ENCODE measurements at places on chromosomes 7 and 10. TPM values are rescaled to one million over a fixed set of nuclear protein-coding genes. Genes with fewer than 3 reads are reported as not detected.

The INSYN2A gene
- 0.15 TPM for total RNA-seq

The KCNMA1 gene
- 4.5 TPM for total RNA-seq

The LEP gene
- total RNA-seq, result 1.3 TPM

The NACAD gene
- total RNA-seq, result 3.7 TPM

The TMEM139 gene
- 12.2 TPM for total RNA-seq

The SLC26A4 gene
- 5.1 TPM for total RNA-seq

The RBM48 gene
- total RNA-seq, result 9.0 TPM

The PTPRZ1 gene
- total RNA-seq, result 4.0 TPM

The ABLIM1 gene
- 135 TPM for total RNA-seq

The SCART1 gene
- 4.8 TPM for total RNA-seq

DNA sequence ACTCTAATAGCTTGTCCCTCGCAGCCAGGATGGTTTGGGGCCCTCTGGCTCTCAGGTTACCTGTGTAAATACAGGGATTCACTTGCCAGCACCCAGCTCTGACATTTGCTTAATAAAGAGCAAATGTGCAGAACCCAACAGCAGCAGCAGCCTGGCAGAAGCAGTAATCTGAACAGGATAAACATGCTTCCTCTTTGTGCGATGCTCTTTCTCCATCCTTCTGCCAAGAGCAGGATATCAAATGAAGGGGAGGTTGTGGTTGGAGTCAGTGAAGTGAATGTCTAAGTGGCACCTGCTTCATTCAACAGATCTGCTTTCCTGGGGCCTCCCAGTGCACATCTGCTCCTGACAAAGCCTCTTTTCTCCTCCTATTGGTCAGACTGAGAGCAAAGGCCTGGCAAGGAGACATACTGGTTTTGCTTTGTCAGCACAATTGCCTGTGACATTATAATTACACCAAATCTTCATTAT lies 130.3 kb downstream of the NRF1 start:
- H3K4me1 ChIP-seq, result peaks cover 12% of the 10 kb centered on the region
- H3K36me3 ChIP-seq, result peaks cover 6% of the 10 kb centered on the region
- H3K4me3 ChIP-seq, result no peak overlapping the region
- H3K27ac ChIP-seq, result no peak overlapping the region
- no peaks in the 10 kb centered on the region for H3K27me3 ChIP-seq

GRCh38 chr10:112131996-112132395 lies 51.6 kb downstream of the GPAM start:
- no peaks in the 10 kb centered on the region for H3K27me3 ChIP-seq
- H3K4me1 ChIP-seq, result no peaks in the 10 kb centered on the region
- DNase-seq, result no peak
- H3K27ac ChIP-seq, result no peak overlapping the region

DNA sequence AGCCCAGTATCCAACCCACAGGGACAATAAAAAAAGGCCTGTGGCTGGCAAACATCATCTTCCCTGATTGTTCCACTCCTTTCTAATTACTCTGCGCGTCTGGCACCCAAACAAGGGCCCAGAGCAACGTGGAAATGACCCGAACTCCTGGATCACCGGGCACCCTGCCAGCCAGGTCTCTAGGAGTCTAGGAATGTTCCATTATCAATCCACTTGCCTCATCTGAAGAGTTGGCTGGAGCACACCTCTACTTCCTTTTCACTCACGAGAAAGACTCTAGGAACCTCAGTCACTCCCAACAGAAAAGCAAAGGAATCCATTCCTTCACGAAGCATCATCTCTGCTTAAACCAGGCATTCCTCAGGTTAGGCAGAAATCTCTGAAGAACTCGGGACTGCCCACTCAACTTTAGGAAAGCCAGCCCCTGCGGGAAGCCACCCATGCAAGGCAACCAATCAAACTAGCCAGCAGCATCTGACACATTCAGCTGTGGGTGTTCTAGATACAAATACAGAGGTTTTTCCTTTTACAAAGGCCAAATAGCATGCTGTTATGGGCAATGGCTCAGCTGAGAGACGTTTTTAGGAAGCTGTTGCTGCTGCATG lies 37.7 kb downstream of the ATXN7L1 start:
- DNase-seq, result peak; percentile 35
- no peak overlapping the region for H3K4me3 ChIP-seq
- peaks cover 18% of the 10 kb centered on the region for H3K4me1 ChIP-seq
- no peaks in the 10 kb centered on the region for H3K36me3 ChIP-seq

GRCh38 chr7:37532636-37533035 lies 84.0 kb upstream of the ELMO1 start:
- no peak overlapping the region for H3K4me3 ChIP-seq
- DNase-seq, result no peak
- no peak overlapping the region for H3K27ac ChIP-seq
- H3K36me3 ChIP-seq, result no peaks in the 10 kb centered on the region
- H3K27me3 ChIP-seq, result no peaks in the 10 kb centered on the region

GRCh38 chr10:92829042-92829785 lies 19.1 kb upstream of the EXOC6 start:
- H3K4me3 ChIP-seq, result no peak overlapping the region
- no peaks in the 10 kb centered on the region for H3K36me3 ChIP-seq
- peaks cover 6% of the 10 kb centered on the region for H3K4me1 ChIP-seq
- DNase-seq, result no peak
- H3K27ac ChIP-seq, result no peak overlapping the region

GRCh38 chr7:74275401-74275881 lies 13.8 kb upstream of the CLIP2 start:
- no peaks in the 10 kb centered on the region for H3K4me1 ChIP-seq
- H3K4me3 ChIP-seq, result no peak overlapping the region
- H3K27ac ChIP-seq, result no peak overlapping the region
- no peaks in the 10 kb centered on the region for H3K36me3 ChIP-seq

DNA sequence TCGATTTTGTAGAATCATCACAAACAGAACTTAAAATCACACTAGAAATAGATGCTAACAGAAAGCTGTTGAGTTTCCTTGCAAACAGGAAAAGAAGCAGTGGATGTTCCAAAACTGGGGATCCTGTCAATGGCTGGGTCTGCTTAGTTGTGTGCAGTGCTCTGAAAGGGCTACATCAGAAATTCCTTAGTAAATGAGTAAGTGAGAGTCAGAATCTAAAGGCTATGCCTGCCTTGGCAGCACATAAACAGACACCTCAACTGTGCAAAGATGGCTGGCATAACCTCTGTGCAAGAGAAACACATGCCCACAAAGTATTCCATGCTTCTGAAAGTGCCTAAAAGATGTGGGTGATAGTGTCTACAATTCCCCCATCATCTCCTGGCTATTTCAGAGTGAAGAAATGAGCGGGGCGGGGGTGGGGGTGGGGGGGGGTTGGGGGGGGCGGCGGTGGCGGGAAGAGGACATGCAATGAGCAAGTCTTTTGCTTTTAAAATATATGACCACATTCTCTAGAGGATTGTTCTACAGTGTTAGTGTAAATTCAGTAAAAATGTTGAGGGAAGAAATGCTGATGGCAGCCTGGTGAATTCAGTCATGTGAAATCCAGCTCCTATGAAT lies 138.1 kb upstream of the LAMB4 start:
- no peak for DNase-seq
- H3K4me3 ChIP-seq, result no peak overlapping the region

DNA sequence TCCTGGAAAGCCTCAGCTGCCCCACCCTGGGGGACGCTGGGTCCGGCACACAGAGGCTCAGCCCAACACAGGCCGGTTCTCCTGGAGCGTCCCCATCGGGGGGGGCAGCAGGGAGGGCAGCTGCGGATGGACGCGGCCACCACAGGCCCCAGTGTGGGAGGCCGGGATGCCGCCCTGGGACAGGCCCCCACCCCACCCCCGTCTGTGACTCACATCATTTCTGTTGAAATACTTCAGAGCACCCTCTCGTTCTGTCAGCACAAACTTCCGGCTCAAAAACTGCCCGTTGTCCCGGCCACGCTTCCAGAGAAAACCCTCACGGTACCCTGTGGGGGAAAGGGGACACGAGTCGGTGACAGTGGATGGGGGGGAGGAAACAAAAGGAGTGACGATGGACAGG lies 28.5 kb downstream of the GET4 start:
- H3K4me3 ChIP-seq, result no peak overlapping the region
- H3K27ac ChIP-seq, result no peak overlapping the region
- H3K27me3 ChIP-seq, result no peaks in the 10 kb centered on the region
- DNase-seq, result no peak
- no peaks in the 10 kb centered on the region for H3K4me1 ChIP-seq

DNA sequence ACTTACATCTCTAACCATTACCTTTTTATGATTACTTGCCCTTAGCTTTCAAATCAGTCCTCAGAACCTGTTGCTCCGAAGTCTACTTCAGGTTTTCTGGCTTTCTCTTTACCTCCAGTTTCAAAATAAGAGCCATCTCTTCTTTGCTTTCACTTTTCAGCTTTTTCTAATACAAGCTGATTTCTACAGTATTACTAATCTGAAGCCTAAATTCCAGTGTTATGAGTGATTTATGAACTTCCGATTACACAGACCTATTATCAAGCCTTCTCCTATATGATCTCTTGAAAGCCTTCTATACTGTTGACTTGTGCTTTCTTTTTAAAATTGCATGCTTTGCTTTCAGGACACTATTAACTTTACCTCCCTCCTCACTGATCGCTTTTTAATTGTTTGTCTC lies 1307.8 kb upstream of the CELF2 start:
- H3K4me3 ChIP-seq, result no peak overlapping the region
- H3K27ac ChIP-seq, result no peak overlapping the region
- no peaks in the 10 kb centered on the region for H3K4me1 ChIP-seq
- no peaks in the 10 kb centered on the region for H3K27me3 ChIP-seq

DNA sequence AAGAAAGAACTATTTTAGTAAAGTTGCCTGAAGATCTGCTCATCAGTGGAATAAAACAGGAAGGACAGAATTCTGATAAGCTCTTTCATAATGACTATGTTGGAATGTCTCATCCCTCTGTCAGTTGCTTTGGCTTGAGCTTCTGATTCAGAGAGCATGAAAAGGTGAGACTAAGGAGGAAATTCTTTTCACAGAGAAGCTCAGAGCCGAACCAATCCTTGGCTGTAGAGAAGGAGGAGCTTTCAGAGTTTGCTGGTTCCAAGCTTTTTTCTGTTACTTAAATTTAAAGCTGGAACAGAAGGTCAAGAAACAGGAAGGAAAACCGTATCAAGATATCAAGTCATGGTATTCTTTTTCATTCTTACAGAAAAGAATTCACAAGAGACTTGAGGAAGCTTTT lies 24.0 kb downstream of the GSTO2 start:
- DNase-seq, result no peak
- H3K36me3 ChIP-seq, result no peaks in the 10 kb centered on the region
- H3K27ac ChIP-seq, result no peak overlapping the region
- H3K4me1 ChIP-seq, result peaks cover 3% of the 10 kb centered on the region
- no peak overlapping the region for H3K4me3 ChIP-seq

DNA sequence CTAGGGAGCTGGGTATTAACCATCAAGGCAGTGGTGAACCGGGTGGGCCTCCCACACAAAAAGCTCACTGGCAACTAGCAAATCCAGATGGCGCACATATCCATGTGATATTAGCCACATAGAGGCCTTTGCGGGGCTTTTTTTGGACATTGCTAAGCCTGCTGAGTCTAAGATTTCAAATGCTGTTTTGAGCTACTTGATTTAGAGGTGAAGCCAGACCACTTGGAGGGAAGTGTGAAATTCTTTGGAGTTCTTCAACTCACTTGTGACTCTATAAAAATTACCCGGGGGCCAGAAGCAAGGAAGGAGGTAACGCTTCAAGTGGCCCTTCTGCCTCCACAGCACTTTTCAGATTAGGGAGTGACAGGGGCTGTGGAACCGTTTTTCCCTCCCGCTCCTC lies 619.8 kb upstream of the GALNT17 start:
- H3K27ac ChIP-seq, result no peak overlapping the region
- H3K4me1 ChIP-seq, result peaks cover 3% of the 10 kb centered on the region
- peak; percentile 42 for DNase-seq
- H3K36me3 ChIP-seq, result no peaks in the 10 kb centered on the region
- no peaks in the 10 kb centered on the region for H3K27me3 ChIP-seq

DNA sequence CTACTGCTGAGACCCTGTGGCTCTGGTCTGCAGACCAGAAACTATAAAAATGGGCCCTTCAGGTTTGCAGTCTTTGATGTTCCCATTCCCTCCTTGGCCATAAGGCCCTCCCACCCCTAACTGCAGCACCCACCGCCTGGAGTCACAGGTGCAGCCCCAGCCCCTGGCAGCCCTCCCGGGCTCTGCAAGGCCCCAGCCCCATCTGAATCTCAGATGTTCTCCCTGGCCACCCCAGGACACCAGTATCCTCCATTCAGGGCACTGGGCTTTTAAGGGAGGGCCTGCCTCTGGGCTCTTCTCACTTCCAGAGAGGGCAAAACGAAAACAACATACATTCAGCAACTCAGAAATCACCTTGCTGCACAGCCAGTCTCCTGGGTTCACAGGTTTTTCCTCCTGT lies 107.7 kb upstream of the RET start:
- no peak for DNase-seq
- H3K27ac ChIP-seq, result no peak overlapping the region
- H3K27me3 ChIP-seq, result no peaks in the 10 kb centered on the region
- no peaks in the 10 kb centered on the region for H3K4me1 ChIP-seq

- peaks cover 12% of the 10 kb centered on the region for H3K4me1 ChIP-seq
- peak; percentile 71 for DNase-seq
- no peaks in the 10 kb centered on the region for H3K27me3 ChIP-seq
Measured at GRCh38 chr10:114613237-114613979, 44.7 kb downstream of the ABLIM1 start.

DNA sequence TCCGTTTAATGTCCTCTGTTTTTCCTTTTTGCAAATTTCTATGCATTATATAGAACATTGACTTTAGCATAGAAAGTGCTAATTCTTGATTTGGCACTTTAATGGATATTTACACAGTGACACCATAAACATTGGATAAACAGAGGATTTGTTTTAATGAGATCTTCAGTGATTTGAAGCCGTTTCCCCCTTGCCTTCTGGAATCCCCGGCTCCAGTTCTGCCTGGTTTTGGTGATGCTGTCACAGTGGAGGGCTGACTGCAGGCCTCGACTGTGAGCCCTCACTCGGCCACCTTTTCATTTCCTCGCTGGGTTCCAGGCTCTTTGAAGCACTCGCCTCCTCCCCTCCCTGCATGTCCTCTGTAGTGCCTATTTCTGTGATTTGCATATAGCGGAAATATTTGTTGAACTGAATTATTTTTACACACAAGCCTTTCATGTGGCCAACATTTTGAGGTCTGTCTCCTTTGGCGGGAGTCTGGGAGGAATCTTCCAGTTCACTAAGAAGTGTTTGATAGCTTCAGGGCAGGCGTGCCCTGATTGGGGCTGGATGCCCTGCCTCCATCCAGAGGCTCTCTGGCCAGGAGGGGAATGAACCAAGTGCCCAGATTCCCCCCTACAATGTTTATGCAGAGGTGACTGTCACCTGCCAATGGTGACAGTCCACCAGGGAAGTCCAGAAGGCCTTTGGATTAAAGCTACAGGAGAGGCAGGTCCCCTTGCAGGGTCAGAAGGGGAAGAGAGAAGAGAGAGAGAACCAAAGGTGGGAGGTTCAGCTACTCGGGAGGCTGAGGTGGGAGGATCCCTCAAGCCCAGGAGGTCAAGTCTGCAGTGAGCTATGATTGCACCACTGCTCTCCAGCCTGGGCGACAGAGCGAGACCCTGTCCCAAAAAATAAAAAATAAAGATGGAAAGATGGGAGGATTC lies 67.5 kb downstream of the CUX1 start:
- no peaks in the 10 kb centered on the region for H3K36me3 ChIP-seq
- DNase-seq, result no peak
- H3K4me1 ChIP-seq, result peaks cover 18% of the 10 kb centered on the region
- no peak overlapping the region for H3K4me3 ChIP-seq
- peak overlapping the region; percentile 36 for H3K27ac ChIP-seq

- no peaks in the 10 kb centered on the region for H3K27me3 ChIP-seq
- no peaks in the 10 kb centered on the region for H3K36me3 ChIP-seq
- no peaks in the 10 kb centered on the region for H3K4me1 ChIP-seq
- no peak overlapping the region for H3K4me3 ChIP-seq
Measured at GRCh38 chr7:69903410-69903809, 305.1 kb downstream of the AUTS2 start.

- no peaks in the 10 kb centered on the region for H3K27me3 ChIP-seq
- peak overlapping the region; percentile 4 for H3K27ac ChIP-seq
- no peak overlapping the region for H3K4me3 ChIP-seq
- no peak for DNase-seq
- H3K4me1 ChIP-seq, result peaks cover 8% of the 10 kb centered on the region
Measured at GRCh38 chr10:45422207-45422865, 48.3 kb downstream of the ALOX5 start.

Data from lung (tissue), 17 donors.